ENCODE measurements at places on chromosomes 11 and 22. TPM values are rescaled to one million over a fixed set of nuclear protein-coding genes. Genes with fewer than 3 reads are reported as not detected.

HBG1 gene
- total RNA-seq = 2.1 TPM

TSGA10IP gene
- not detected for total RNA-seq

OR51I2 gene
- total RNA-seq = not detected

KCNQ1OT1 gene
- total RNA-seq = 0.17 TPM

ZP1 gene
- 1.5 TPM for total RNA-seq

SLC15A3 gene
- 5.8 TPM for total RNA-seq

Measured in H4 (cell line).